T-helper 17 cell (primary cell): ENCODE measurements at places on chromosomes 16 and 17.
A peak's percentile ranks its signal among the peaks of the same experiment; 100 is the strongest.

DNA sequence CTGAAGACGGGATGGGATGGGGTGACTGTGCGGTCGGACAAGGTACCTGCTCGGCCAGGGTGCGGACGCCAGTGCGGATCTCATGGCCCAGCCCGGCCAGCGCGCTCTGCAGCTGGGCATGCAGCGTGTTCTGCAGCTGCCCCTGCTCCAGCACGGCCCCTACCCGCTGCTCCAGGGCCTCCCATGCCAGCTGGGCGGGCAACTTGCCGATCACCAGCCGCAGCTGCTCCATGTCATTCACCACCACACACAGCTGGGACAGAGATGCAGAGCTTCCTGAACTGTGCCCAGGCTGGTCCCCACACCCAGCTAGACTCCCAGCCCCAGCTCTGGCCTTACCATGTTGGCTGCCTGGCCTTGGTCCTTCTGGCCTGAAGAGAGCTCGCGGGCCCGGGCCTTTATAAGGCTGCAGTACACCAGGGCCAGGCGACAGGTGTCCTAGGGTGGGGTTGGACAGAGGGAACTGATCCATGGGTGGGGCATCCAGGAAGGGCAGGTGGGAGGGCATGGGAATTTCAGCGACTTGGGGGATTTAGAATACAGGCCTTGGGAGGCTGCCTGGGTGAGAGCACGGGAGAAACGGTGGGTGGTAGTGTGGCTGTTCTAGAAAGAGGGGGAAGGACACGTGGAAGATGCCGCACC is 9.8 kb downstream of the UNC13D start:
- no peak for DNase-seq

GRCh38 chr16:60107437-60107836 is 1373.3 kb upstream of the GOT2 start:
- no peak for DNase-seq

DNA sequence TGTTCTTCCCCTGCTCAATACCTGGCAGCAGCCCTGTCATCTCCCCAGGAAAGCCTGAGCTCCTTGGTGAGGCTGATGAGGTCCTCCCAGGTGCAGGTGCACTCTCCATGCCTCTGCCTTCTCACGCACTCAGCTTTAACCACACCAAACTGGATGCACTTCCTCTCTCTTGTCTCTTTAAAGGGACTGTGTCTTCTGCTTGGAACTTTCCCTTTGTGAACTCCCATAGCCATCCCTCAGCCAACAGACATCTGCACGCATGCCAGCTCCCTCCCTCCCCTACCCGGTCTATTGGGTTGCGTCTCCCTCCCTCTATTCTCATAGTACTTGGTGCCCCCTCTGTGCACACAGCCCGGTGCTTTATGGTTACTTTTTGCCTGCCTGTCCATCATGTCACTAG is 231.2 kb downstream of the MSI2 start:
- DNase-seq: no peak

GRCh38 chr17:82351713-82352488 is 7.1 kb upstream of the TEX19 start:
- peak; percentile 65 for DNase-seq

GRCh38 chr16:6536411-6536810 is 796.2 kb upstream of the RBFOX1 start:
- DNase-seq: no peak

DNA sequence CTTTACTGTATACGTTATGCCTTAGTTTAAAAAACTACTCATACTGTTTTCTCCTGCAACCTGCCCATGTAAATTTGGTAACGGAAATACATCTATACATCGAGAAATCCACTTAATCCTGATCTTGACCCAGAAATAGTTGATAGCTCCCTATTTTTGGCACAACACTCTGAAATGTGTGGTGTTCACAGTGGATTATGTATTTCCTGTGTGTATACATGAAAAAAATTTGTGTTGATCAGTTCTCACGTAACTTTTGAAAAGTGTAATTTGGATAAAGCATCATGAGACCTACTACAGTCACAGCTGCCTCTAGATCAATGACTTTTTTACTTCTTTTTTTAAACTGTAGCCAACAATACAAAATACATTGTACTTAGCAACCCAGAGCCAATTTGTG is 90.7 kb downstream of the VMP1 start:
- DNase-seq: no peak

DNA sequence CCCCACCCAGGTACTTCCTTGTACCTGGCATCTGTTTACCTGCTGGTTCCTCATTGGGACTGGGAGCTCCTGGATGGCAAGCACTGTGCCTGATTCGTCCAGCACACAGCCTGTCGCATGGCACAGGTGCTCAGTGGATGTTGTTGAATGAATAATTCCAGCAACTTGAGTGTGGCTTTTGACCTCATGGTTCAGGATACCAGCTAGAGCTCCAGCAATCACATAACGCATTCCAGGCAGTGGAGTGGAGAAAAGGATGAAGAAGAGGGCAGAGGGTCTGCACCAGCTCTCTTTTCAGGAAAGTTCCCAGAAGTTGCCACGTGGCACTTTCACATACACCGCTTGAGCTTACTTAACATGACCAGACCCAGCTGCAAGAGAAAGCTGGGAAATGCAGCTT is 1.3 kb upstream of the CAMKK1 start:
- DNase-seq: no peak

DNA sequence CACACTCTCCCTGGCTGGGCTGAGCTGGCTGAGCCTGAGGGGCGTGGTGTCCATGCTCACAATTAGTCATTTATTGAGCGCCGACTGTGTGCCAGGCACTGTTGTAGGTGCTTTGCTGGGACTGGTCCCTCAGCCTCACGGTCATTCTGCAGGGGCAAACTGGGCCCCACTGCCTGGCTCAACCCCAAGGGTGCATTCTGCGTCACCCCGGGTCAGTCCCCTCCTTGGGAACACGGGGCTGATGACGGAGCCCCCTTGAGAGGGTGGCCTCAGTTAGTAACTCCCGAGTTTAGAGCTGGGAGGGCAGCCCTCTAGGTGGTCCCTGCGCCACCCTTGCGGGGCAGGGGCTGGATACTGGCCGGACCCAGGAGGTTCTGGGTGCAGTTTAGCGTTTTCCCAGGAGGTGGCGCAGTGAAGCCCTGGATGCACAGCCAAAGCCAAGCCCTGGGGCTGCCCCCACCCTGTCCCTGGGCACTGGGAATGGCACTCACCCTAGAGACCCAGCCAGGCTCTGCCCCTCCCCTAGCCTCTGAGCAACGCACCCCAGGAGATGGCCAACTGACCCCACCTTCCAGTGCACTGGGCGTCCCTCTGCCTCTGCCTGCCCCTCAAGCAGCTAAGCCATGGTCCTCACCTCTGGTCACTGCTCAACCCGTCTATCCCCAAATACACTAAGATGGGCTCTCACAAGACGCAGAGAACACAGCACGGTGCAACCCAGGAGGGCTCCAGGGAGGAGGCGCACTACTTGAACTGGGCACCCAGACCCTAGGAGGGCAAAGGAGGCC is 243.2 kb upstream of the GSE1 start:
- DNase-seq: peak; percentile 35

DNA sequence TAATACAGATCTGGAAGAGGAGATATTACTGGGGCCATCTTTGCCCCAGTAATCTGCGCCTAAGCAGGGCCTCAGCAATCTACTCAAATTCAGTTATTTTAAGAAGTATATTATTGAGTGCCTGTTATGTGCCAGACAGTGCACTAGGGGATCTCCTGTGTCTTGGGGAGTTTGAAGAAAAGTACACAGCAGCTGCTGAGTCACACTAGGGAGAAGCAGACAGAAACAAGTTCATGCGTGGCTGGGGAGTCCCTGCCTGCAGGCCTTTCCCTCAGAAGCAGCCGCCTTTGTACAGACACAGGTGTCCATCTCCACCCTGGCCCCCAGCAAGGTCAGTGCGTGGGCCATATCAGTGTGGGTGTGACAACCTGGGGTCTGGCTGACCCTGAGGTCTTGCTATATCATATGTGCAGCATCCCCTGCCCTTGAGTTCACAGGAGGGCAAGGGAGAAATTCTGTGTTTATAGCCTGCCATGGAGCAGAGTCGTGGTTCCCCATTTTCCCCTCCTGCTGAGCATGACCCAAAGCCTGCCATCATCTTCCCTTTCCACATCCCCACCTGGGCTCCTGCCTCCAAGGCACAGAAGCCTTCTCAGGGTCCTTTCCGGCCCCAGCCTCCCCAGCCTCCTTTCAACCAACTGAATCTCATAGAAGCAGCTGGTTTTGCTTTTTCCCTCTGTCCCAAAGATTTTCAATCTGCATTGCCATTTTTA is 229.9 kb upstream of the SDK2 start:
- DNase-seq: no peak

- DNase-seq: no peak
These were observed 28.9 kb downstream of the CDRT15 start for GRCh38 chr17:14207791-14208190.

GRCh38 chr16:50517450-50518252 is 30.5 kb upstream of the NKD1 start:
- no peak for DNase-seq

DNA sequence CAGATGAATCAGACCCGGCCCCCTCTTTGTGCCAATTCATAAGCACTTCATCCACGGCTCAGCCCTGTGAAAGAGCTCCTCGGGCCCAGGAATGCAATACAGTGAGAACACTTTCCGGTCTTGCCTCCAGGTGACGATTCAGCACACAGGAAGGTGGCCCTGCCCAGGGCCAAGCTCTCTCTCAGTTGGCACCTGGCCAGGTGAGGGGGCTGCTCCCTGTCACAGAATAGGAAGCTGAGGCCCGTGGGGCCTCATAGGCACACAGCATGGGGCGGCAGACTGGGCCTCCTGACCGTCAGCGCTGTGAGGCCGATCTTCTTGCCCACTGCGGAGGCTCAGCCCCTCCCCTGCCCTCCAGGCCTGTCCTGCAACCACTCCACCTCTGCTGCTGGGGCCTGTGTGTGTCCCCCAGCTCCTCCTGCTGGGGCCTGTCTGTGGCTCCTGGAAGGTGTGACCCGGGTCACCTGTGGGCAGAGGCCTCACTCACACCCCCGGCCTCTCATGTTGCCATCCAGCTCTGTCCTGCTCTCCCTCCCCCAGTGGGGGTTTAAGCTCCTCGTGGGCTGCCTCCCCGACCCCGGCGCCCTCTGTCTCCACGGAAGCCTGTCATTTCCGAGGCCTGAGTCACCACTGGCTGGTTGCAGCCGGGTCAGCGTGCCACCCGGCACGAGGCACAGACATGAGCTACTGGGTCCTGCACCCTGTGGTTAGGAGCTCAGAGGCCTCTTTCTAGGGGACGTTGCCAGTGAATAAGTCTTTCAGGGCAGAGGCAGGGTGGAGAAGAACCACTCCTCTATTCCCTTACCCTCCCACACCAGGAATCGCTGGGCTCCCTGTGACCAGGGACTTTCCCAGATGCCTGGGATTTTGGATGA is 114.4 kb downstream of the SEC14L1 start:
- no peak for DNase-seq

DNA sequence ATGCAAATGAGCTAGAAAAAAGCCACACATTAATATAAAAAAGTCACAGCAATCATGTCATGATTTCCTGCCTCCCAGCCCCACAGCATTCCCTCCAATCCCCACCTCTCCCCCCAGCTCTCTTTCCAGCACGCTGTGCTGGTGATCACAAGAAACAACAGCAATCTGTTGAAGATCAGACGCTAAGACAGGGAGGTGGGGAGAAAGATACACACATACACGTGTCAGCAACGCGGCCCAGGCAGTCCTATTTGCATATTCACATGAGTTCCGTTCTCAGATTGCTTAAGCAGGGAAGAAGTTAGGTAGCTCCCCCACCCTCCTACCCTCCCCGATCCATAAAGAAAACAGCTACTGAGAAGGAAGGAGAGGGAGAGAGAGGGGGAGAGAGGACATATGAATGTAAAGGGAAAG is 405.5 kb upstream of the PSMD7 start:
- no peak for DNase-seq

GRCh38 chr16:74575807-74576643 is 30.9 kb downstream of the GLG1 start:
- DNase-seq: no peak

DNA sequence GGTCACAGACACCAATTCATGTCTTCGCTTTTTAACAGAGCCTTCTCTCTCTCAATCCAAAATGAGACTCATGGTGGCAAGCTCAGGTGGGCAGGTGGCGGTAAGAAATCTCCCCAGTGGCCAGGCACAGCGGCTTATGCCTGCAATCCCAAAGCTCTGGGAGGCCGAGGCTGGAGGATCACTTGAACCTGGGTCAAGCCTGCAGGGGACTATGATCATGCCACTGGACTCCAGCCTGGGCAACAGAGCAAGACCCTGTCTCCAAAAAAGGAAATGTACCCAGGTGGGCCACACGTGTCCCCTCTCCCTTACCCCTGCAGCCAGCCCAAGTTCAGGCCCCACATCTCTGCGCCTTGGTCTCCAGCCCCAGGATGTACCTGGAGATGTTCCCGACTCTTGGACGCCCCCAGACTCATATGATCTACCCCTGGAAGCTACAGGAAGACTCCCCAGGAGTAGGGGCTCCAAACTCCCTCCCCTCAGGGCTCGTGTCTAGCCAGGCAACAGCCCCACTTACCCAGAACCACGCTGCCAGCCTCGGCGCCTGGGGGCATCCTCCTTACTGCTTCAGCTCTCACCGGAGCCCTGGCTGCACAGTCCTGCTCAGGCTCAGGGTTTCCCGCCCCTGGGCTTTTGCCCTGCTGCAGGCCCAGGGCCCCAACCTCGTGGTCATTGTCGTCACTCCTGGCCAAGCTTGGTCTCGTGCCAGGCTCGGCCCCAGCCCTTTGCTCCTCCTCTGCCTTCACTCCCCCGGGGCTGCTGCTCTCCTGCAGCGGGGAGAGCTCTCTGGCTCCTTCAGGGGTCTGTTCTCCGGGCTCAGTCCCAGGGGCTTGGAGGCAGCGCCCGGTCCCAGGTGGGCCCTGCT is 16.2 kb downstream of the MYLK3 start:
- no peak for DNase-seq

GRCh38 chr17:46796524-46796923 is 22.0 kb downstream of the WNT3 start:
- DNase-seq: no peak

GRCh38 chr16:48498769-48499631 is 111.0 kb downstream of the N4BP1 start:
- DNase-seq: no peak

GRCh38 chr17:30095507-30096244 is 20.9 kb upstream of the NSRP1 start:
- DNase-seq: no peak

GRCh38 chr17:80777274-80777673 is 214.4 kb upstream of the CHMP6 start:
- no peak for DNase-seq

GRCh38 chr17:50816771-50817751 is 18.3 kb upstream of the WFIKKN2 start:
- DNase-seq: peak; percentile 56

DNA sequence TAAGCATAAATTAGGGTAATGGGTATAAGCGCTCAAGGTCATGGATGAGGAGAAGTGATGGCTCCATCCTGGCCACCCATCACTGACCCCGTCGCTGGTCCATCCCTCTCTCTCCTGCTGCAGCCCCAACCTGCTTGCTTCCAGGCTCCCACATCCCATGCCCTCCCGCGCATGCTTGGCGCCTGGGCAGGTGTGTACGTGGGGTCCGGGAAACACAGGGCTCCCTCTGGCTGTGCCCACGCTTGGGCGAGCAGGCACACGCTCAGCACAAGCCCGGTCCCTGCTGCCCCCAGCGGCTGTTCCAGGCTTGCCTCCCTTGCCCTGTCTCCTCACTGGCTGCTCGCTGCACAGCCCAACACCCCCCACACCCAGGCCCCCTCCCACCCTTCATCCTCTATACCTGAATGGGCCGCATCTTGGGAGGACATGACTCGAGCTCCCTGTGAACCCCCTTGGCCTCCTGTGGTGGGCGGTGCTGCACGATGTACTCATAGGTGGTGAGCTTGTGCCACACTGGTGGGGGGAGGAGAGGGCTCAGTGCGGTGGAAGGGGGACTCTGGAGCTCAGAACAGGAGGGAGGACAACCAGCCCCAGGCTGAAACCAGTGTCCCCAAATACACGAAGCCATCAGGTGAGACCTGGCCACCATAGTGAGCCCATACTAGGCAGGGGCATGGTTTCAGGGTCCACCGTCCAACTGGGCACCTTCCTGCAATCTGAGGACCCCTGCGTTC is 4.7 kb upstream of the TPPP3 start:
- DNase-seq: no peak
